ENCODE measurements at places on chromosomes 1 and 21. TPM values are rescaled to one million over a fixed set of nuclear protein-coding genes. Genes with fewer than 3 reads are reported as not detected.

- no peaks in the 10 kb centered on the region for H3K36me3 ChIP-seq
- H3K27ac ChIP-seq = no peak overlapping the region
- no peaks in the 10 kb centered on the region for H3K4me1 ChIP-seq
- no peaks in the 10 kb centered on the region for H3K27me3 ChIP-seq
These were observed 239.0 kb downstream of the USH2A start for GRCh38 chr1:216184126-216184680.

DNA sequence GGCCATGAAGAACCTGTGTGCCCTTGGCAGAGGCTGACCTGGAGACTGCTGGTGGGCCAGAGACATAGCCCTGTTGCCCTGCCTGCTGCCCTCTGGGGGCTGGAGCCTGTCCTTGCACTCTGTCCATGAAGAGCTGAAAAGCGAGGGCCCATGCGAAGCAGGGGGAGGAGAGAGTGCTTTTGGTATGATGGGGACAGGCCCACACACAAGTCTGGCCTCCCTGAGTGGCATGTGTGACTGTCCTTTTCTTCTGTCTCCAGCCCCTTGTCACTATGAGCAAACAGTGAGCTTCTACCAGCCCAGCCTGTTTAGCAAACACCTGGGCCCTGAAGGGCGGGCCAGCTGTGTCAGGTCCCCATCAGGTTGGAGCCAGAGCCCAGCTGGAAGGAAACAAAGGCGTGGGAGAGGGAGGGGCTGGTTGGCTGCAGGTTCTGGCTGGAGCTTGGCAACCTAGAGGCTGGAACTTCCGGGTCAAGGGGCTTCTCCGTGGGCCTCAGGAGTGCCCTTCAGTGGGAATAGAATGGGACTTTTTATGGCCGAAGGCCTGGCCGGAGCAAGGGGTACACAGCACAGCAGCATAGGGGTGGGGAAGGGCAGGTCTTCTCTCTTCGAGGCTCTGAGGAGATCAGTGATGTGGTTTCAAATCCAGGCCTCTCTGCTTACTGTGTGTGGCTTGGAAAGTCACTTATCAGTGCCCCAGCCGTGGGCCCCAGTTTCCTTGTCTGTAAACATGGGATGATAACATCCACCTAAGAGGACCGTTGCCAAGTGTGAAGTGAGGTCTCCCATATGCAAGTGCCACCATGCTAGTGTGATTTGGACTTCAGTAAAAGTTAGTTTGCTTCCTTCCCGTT lies 14.3 kb downstream of the QSOX1 start:
- H3K4me3 ChIP-seq = no peak overlapping the region
- no peak for DNase-seq
- no peaks in the 10 kb centered on the region for H3K27me3 ChIP-seq
- peak overlapping the region; percentile 77 for H3K27ac ChIP-seq

DNA sequence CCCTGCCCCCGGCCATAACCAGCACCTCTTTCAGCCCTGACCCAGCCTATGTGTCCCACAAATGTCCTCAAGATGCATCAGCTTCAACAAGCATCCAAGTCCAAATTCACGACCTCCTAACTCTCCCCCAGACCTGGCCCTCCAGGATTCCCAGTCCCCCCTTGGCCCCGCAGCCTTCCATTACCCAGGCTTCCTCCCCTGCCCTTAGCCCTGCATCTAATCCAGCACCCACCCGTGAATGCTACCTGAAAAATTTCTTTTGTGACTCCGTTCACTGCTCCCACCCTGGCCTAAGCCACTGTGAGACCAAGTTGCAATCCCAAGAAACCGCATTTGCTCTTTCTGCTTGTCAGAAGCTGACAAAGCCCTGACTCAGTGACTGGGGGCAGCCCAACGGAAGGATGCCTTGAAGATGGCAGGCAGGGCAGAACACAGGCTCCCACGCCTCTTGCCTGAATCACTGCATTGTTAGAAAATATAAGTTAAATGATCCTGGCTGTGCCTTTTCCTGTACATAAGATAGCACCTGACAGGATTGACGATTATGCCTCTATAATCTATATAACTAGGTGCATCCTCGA lies 939 bp upstream of the MFAP2 start:
- H3K36me3 ChIP-seq = no peaks in the 10 kb centered on the region
- H3K4me3 ChIP-seq = no peak overlapping the region
- H3K4me1 ChIP-seq = peaks cover 16% of the 10 kb centered on the region

- no peak overlapping the region for H3K27ac ChIP-seq
- H3K4me3 ChIP-seq = no peak overlapping the region
- H3K27me3 ChIP-seq = no peaks in the 10 kb centered on the region
These were observed 10.4 kb upstream of the GJA9 start for GRCh38 chr1:38891753-38892152.

The SLC45A1 gene
- polyA plus RNA-seq = 4.1 TPM

The DUSP10 gene
- polyA plus RNA-seq = 2.8 TPM

The AMPD1 gene
- not detected for polyA plus RNA-seq

Data from heart right ventricle (tissue), 16 donors.